ENCODE measurements at places on chromosomes 4 and X. TPM values are rescaled to one million over a fixed set of nuclear protein-coding genes. Genes with fewer than 3 reads are reported as not detected.

Gene CENPE
- total RNA-seq, result 17.0 TPM

GRCh38 chr4:4333265-4333706 is 43.2 kb downstream of the ZBTB49 start:
- DNase-seq, result peak; percentile 98

Gene KDM6A
- total RNA-seq, result 15.5 TPM

Gene SMIM20
- 130 TPM for total RNA-seq

DNA sequence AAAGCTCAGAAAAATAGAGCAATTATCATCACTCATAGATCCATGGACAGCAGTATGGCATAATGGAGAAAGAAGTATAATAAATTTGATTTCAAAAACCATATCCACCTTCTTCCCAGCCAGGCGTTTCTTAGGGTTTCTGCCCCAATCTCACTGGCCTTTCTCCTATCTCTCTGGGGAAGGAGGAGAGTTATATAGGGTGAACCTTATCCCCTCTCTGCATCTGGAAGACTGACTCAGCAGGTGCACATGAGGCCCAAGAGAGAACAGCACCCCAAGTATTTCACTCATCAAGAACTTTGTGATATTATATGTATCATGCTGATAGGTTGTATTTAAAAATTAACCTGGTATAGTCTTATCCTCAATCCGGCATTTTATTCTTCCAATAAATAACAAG is 318.8 kb upstream of the RASGEF1B start:
- DNase-seq, result no peak

- DNase-seq, result no peak
These were observed 10.3 kb upstream of the MXD4 start for GRCh38 chr4:2272026-2272827.

DNA sequence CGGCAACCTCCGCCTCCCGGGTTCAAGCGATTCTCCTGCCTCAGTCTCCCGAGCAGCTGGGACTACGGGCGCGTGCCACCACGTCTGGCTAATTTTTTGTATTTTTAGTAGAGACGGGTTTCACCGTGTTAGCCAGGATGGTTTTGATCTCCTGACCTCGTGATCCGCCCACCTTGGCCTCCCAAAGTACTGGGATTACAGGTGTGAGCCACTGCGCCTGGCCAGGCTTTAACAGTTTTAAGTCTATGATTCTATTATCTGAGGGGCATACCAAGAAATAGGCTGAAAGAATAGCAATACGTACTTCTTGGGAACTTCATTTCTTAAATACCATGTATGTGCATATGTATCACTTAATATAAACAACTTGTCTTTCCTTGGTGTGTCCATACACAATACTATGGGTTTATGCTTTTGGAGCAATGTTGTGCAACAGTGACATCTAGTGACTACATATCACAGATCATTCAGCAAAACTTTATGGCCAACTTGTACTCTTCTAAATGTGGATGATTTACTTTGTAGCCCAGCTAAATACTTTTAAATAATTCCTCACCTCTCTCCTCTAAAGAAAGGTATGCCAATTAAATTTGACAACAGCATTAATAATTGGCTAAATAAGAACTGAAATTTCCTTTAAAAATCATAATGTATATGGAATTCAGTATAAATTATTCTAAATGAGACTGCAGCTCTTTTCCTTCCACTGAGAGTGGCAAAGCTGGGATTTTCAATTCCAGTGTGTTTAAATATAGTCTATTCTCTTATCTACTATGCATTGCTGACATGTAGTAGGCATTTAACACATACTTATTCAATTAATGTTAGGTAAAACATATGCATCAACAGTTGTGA is 10.4 kb downstream of the SLC9B1 start:
- peak; percentile 69 for DNase-seq

Gene KCNE5
- 0.14 TPM for total RNA-seq

GRCh38 chr4:182770259-182770995 is 146.8 kb downstream of the DCTD start:
- DNase-seq, result no peak

GRCh38 chr4:56060036-56060435 is 111.3 kb downstream of the CEP135 start:
- DNase-seq, result no peak

DNA sequence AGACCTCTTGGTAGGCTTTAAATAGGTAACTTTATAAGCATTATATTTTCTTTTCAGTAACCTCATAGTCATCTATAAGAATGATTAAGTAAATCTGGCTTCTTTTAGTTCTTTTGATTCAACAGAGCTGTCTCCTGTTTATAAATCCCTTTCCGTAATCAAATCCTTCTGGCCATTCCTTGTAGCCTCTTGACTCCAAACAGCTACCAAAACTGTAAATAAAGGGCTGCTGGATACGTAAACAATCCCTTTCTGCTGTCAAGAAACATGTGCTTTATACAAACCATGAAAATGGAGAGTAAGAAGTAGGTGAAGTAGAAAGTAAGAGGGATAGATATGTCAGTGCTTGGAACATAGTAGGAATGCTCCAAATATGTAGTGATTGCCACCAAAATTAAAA is 183.2 kb upstream of the CASK start:
- DNase-seq, result peak; percentile 40

DNA sequence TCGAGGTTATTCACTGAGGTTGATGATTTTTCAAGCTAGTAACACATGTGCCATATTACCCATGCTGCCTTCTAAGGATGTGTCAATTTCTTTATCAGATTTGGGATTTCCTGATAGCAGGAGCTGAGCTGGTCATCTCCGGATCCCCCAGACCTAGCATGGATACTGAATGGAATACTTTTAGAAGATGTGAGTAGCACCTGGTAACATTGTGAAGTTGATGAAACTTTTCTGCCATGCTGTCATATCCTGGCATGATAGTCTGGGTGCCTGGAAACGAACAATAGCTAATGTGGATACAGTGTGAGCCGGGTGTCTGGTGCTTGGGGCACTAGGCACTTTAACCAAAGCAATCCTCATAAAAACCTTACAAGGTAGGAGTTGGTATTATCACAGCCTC is 11.0 kb upstream of the CYTL1 start:
- DNase-seq, result no peak

Gene FRMD7
- not detected for total RNA-seq

DNA sequence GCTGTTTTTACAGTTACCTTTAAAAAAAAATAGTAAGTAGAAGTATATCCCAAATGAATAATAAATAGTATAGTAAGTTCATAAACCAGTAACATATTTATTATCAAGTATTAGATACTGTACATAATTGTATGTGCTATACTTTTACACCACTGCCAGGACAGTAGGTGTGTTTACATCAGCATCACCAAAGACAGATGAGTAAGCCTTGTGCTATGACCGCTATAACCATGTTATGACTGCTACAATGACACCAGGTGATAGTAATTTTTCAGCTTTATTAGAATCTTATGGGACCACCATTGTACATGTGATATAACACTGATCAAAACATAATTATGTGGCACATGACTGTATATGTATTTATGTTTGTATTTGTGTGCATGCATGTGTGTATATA is 27.3 kb downstream of the PABPC4L start:
- no peak for DNase-seq

GRCh38 chr4:142336251-142336934 is 509.7 kb downstream of the INPP4B start:
- DNase-seq, result no peak

- DNase-seq, result no peak
These were observed 1.4 kb downstream of the COX7B start for GRCh38 chrX:77900688-77901087.

Gene ASMT
- total RNA-seq, result not detected

Gene SH3D19
- total RNA-seq, result 4.4 TPM

DNA sequence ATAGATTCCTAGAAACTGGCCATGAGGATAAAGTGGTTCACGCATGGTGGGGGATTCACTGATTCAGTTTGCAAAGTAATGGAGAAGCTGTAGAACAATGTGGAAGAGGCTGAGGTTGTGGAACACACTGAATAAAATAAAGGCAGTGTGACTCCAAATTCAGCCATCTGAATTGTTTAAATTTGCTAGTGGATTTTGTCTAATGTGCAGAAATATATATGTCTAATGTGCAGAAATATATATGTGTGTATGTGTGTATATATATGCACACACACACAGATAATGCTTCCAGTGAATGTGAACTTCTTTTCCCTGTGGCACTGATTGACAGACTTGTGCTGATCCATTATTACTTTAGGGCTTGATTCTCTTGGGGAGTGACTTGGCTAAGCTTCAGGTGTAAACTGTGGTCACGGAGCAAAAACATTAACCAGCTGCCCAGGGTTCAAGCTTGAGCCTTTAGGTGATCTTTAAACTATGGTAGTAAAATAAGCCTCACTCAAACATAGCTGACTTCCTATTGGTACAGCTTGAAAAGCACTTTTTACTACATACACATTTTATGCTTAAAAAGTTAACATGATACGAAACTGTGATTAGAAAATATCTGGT is 3.5 kb downstream of the STBD1 start:
- no peak for DNase-seq

DNA sequence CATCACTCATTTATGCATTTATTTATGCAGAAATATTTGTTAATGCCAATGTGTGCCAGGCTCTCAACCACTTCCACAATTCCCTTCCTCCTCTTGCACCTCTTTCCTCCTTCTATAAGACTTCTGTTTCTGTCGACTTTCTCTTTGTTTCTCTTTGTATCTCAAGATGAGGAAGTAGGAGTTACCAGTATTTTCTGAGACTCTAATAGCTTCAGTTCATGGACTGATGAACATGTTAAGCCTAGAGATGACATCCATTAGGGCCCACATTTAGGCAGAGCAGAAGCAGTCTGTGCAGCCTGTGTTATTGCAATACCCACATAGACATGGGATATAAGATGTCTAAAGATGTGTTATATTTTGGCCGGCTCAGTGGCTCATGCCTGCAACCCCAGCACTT is 241.8 kb upstream of the SMIM31 start:
- DNase-seq, result no peak

DNA sequence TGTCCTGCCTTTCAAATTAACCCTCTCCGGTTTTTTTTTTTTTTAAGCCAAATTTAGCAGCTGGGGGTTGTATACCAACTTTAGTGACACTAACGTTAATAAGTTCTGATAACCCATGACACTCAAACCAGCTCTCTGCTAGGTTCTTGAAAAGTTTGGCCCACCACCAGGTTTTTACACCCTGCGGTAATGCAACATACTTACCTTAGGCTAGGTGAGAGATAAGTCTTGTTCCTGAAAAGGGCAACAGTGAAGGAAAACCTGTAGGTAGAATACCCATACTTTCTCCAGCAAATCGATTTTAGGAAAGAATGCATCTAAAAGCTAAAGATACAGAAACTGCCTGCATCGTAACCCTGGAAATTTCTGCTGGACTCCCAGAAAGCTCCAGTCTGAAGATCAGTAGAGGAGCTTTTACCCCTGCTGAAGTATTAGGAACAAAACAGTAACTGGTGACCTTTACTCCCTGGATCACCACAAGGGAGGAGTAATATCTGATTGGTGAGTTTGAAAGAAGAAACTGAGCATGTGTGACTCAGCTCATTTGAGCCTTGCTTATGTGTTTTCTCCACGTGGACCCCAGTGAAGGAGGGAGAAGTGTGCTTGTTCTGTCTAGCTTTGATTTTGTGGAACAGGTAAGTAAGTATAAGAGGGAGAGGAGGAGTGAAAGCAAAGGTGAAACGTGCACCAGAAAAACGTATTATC is 34.4 kb upstream of the COX18 start:
- no peak for DNase-seq

Gene CCSER1
- total RNA-seq, result 2.8 TPM

DNA sequence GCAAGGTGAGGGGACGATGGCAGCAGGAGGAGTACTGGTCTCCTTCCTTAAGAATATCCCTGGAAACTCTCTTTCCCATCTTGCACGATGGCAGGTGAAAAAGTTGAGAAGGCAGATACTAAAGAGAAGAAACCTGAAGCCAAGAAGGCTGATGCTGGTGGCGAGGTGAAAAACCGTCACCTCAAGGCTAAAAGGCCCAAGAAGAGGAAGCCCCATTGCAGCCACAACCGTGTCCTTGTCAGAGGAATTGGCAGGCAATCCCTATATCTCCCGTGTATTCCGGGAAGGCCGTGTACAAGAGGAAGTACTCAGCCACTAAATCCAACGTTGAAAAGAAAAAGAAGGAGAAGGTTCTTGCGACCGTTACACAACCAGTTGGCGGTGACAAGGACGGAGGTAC is 40.0 kb downstream of the CRLF2 start:
- no peak for DNase-seq

- DNase-seq, result no peak
These were observed 26.8 kb downstream of the SYNPO2 start for GRCh38 chr4:118915468-118915867.

Measured in H4 (cell line).